NCI-H2081 treated with DMSO at 0.1 percent for 48 hours (cell line): ENCODE measurements at places on chromosomes 4 and X.

DNA sequence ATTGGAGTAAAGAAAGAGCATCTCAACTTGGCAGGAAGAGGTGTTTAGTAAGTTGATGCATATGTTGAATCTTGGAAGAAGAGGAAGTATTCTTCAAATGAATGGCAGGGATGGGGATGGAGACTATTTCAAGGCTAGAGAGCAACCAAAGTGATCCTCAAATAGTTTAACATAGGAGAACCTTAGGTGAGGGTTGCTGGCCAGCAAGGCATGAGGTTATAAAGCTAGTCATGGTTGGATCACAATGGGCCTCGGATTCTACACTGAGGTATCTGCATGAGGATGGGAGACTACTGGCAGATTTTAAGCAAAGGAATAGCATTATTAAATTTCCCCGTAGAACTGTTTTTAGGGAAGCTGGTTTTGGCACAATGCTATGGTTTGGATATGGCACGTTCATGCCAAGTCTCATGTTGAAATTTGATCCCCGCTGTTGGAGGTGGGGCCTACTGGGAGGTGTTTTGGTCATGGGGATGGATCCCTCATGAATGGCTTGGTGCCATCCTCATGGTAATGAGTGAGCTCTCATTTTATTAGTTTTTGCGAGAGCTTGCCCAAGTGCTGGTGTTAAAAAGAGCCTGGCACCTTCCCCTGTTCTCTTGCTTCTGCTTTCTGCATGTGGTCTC is 41.9 kb upstream of the ETNPPL start:
- DNase-seq = no peak

GRCh38 chr4:157372567-157372966 is 152.0 kb downstream of the GRIA2 start:
- DNase-seq = peak; percentile 92

DNA sequence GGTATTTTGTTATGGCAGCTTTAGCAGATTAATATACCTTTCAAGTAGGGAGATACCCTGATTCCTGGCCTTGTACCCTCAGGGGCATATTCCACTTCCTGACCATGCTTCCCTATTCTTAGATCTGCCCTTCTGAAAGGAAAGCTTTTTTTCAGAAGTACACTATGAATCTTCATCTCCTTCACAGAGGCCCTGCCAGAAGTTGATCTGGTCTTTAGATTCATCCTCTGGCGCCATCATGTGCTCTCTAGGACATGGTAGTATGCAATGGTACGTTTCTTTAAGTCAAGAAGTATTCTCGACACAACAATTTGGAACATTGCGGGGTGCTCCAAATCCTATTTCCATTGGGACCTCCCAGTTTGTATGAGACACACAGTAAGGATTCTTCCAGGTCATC is 39.6 kb upstream of the DIPK2B start:
- no peak for DNase-seq

- no peak for DNase-seq
Measured at GRCh38 chrX:47097018-47097417, 18.8 kb downstream of the RGN start.

DNA sequence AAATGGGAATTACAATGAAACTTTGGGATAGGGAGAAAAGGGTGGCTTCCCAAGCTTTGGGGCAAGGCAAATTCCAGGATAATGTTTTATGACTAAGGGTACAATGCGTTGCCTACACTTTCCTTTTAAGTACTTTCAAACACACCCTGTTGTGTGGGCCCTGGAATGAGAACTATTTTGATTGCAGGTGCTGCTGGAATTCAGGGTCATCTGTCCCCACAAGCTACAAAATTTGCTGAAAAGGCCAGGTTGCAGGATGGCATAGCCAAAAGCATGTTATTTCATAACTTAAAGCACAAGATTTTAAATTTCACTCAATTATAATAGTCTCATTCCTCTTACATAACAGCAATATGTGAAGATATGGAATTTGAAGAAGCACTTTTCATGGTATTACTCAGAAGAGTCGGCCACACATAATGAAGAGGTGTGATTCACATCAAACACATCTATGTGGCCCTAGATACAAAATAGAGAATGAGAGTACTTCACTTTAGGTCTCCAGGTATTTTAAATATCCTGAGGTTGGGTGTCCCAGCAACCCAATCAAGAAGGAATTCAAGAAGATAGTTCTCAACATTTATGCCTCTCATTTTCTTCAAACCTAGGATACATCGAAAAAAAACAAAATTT is 89.3 kb downstream of the APBB2 start:
- no peak for DNase-seq

DNA sequence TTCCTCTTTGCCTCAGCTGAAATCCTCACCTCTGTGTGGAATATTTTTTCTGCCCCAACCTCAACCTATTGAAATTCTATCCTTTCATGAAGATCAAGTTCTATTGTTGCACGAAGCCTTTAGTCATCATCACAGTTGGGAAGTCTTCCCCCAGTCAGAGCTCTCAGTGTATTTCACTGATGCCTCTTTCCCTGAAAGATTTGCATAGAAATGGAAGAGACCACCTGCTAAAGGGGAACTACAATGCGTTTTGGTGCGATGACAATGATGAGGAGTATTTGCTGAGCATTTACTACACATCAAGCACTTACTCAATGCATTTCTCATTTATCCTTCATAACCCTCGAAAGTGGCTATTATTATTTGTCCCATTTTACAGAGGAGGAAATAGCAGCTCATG is 151.2 kb upstream of the KLF3 start:
- no peak for DNase-seq

DNA sequence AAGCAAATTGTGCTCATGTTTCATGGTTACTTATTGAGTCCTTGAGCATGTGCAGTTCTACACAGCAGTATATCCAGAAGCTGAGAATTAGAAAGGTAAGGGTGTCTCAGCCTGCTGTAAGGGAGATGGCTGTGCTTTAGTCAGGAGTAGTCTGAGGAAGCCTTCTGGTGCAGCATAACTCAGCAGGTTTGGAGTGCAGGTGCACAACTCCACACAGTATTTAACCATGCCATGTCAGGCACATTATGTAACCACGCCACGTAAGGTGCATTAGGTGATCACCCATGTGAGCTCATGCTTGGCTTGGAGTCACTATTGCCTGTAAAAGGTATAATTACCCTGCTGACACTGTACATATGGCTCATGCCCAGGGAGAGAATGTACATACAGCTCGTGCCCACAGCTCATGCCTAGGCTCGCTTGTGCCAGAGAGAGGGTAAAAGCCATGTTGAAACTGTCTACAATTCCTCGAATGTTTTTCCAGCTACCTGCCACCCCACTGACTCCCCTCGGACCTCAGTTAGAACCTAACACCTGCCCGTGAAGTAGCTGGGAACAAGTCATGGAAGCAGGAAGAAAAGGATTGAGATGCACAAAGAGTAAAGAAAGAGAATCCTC is 37.8 kb downstream of the UCHL1 start:
- no peak for DNase-seq

DNA sequence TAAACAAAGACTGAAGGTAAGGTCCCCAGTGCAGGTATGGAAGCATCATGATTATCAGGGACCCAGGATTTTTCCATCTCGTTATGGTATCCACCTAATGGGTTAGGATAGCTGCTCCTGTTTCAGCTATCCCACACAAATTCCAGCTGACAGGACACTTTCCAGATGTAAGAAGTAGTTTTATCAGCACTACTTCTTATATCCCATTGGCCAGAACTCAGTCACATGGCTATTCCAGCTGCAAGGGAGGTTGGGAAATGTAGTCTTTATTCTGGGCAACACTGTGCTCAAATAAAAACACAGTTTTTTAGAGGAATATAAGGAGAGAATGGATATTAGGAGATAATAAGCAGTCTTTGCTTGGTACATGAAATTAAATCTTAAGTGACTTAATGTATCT is 96.7 kb downstream of the SRPX start:
- DNase-seq = no peak

DNA sequence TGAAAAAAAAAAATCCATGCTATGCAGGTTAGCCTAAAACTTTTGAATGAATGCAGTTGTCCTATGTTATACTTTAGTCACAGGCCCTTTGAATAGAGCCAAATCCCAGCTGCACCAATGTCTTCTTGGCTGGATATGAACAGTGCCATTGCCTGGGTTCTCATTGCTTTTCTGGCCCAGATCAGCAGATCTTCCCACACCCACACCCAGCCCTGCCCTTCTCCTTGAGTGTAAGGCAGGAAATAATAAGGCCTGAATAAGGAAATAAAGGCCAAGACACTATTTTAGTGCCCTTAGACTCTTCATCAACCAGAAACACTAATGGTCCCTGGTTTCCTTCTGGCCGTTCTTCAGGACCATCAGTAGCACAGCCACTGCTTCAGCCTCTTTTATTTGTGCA is 66.6 kb downstream of the USP38 start:
- DNase-seq = no peak

DNA sequence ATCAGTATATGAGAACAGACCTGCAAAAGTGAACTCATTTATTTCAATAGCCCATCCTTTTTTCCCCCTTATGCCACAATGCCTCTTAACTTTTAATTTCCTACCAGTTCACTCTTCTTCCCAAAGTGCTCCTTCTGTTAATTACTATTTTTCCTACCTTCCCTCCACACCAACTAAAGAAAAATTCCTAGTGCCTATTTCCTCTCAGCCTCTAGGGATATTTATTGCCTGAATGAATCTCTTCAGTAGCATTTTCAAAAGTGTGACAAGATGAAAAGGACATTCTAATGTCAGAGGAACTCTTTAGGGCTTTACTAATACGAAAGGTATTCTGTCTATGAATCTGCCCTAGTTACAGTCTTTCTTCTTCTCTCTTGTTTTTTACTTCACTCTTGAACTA is 181.1 kb upstream of the SPRY1 start:
- DNase-seq = no peak

GRCh38 chrX:148865277-148866210 is 365.1 kb downstream of the AFF2 start:
- DNase-seq = no peak

DNA sequence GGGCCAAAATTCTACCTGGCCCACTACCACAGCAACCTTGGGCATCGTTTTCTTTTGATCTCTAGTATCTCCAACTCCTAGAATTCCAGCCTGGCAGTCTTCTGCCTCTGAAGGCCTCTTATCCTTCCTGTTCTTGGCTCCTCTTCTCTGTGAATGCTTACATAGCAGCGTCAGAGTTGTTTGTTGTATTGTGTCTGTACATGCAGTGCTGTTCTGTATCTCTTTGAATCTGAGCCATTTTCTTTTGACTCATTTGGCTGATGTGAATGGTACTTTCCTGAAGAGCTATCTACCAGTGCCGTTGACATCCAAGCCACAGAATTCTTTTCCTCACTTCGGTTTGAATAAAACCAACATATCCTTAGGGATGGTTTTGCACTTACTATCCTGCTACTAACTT is 79.2 kb downstream of the TMEM164 start:
- DNase-seq = no peak

GRCh38 chr4:1984406-1985191 is 24.2 kb downstream of the NELFA start:
- DNase-seq = no peak

- no peak for DNase-seq
Measured at GRCh38 chr4:8267077-8267476, 2.5 kb upstream of the HTRA3 start.

- DNase-seq = no peak
Measured at GRCh38 chr4:163911891-163912290, 417.4 kb downstream of the TMA16 start.

DNA sequence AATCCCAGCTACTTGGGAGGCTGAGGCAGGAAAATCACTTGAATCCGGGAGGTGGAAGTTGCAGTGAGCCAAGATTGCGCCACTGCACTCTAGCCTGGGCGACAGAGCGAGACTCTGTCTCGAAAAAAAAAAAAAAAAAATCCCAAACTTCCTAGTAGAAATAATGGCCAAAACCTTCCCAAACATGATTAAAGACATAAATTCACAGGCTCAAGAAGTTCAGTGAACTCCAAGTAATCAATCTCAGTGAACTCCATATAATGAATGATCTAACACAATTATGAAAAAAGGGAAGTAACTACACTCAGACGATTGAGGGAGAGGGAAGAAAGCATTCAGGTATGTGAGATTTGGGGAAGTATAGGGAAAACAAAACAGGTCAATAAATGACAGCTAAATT is 6.5 kb downstream of the FUNDC1 start:
- DNase-seq = no peak

DNA sequence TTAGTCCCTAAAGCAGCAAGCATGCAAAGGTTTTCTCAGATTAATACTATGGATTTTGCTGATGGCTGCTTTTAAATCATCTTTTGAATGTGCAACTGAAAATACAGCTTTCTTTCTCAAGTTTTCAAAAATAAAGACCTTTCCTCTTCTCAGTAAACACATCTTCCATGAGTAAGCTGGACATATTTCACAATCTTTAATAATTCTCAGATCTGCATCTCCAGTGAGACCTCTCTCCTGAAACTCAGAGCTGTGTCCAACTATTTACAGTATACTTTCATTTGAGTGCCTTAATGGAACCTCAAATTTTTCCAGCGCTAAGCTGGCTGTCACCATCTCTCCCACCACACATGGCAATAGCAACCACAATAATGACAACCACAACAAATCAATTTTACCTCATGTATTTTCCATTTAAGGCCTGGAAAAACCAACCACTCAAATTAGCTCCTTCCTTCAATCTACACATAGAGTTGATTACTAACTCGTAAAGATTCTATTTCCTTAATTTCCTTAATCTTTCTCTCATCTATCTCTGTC is 192.4 kb upstream of the RPL34 start:
- no peak for DNase-seq

- no peak for DNase-seq
Measured at GRCh38 chr4:15413010-15413622, 14.7 kb upstream of the C1QTNF7 start.

- DNase-seq = no peak
Measured at GRCh38 chr4:57110640-57111511, 691 bp upstream of the IGFBP7 start.

- no peak for DNase-seq
Measured at GRCh38 chr4:128332081-128332480, 44.5 kb upstream of the PGRMC2 start.

DNA sequence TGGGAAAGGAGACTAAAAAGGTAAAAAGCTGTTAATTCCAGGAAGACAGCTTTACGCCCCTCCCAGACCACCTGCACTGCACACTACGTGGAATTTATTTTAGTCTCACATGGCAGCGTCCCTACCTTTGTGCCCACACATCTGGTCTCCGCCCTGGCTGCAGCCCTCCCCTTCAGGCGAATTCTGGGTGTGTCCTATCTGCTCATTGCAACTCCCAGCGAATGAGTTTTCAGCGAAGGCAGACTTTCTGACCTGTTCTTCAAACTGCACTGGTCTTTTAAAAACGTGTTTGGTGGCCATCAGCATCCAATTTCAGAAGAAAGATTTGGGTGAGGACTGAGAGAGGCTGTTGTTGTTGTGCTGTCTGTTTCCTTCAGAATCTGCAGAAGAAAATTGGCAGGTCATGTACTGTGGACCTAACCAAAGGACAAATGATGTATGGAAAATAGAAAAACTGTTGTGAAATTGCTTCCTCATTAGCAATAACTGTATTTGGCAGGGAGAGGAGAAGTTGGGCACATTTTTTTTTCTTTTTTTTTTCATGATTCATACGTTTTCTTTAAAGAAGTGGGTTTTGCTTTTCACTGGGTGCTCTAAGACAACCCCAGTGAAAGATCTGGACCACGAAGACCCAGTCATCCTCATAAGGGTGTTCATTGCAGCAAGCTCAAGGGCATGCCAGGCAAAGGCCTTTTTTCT is 4.2 kb downstream of the TLR8 start:
- DNase-seq = no peak

- peak; percentile 45 for DNase-seq
Measured at GRCh38 chrX:111411983-111412382, at the start of gene DCX. Gene DCX, minus strand, starts transcription at chrX:111412192. Its CDS starts 1,794 bp downstream, at chrX:111410398.
